ENCODE measurements at places on chromosomes 1 and 21. TPM values are rescaled to one million over a fixed set of nuclear protein-coding genes. Genes with fewer than 3 reads are reported as not detected.

Gene TSSK3
- 0.63 TPM for total RNA-seq

Gene LAMC2
- total RNA-seq: 4.9 TPM

Gene NPHP4
- total RNA-seq: 4.3 TPM

Gene REG4
- total RNA-seq: not detected

Gene FRRS1
- 3.4 TPM for total RNA-seq
